ENCODE measurements at places on chromosomes 13 and 19. TPM values are rescaled to one million over a fixed set of nuclear protein-coding genes. Genes with fewer than 3 reads are reported as not detected.

The SLC10A2 gene
- 1.7 TPM for total RNA-seq

The FLT3LG gene
- total RNA-seq, result 2.0 TPM

The LSR gene
- 78.5 TPM for total RNA-seq

The KLHL26 gene
- 11.1 TPM for total RNA-seq

The SMARCA4 gene
- 244 TPM for total RNA-seq

The SHISA7 gene
- total RNA-seq, result 0.05 TPM

The CCDC8 gene
- 29.3 TPM for total RNA-seq

The ZNF546 gene
- total RNA-seq, result 5.5 TPM

The FOSB gene
- 28.4 TPM for total RNA-seq

The SCN1B gene
- 1.1 TPM for total RNA-seq

The ZNF763 gene
- 4.8 TPM for total RNA-seq

The TFDP1 gene
- total RNA-seq, result 78.4 TPM

The PRR20E gene
- total RNA-seq, result not detected

The CYP4F22 gene
- not detected for total RNA-seq

The C19orf85 gene
- total RNA-seq, result not detected

The CALM3 gene
- total RNA-seq, result 315 TPM

The RNF113B gene
- total RNA-seq, result not detected

The PSPC1 gene
- 83.6 TPM for total RNA-seq

The NCLN gene
- total RNA-seq, result 65.8 TPM

The IQCN gene
- total RNA-seq, result 10.2 TPM

The KLF5 gene
- 189 TPM for total RNA-seq

The SIGLEC7 gene
- not detected for total RNA-seq

The ANKRD24 gene
- 0.48 TPM for total RNA-seq

The CFD gene
- 11.3 TPM for total RNA-seq

The ZFP30 gene
- 14.5 TPM for total RNA-seq

The MAP3K10 gene
- total RNA-seq, result 23.4 TPM

The ACP5 gene
- 3.2 TPM for total RNA-seq

The CLEC4G gene
- total RNA-seq, result not detected

The ATP12A gene
- total RNA-seq, result 23.6 TPM

The SERP2 gene
- 3.6 TPM for total RNA-seq

The MOB3A gene
- 37.8 TPM for total RNA-seq

The HPN gene
- total RNA-seq, result 17.1 TPM

The STOML3 gene
- total RNA-seq, result 0.56 TPM

The EDDM13 gene
- not detected for total RNA-seq

The NCAN gene
- 0.80 TPM for total RNA-seq

The PODNL1 gene
- total RNA-seq, result 0.48 TPM

The LIPE gene
- 6.9 TPM for total RNA-seq

The CCDC159 gene
- total RNA-seq, result 12.1 TPM

The GSX1 gene
- total RNA-seq, result not detected

The RGL3 gene
- total RNA-seq, result 44.8 TPM

The ZNF730 gene
- 2.6 TPM for total RNA-seq
